GM23338 (cell line): ENCODE measurements at places on chromosomes 3 and 15. TPM values are rescaled to one million over a fixed set of nuclear protein-coding genes. Genes with fewer than 3 reads are reported as not detected.

- H3K4me3 ChIP-seq = no peak overlapping the region
- no peaks in the 10 kb centered on the region for H3K4me1 ChIP-seq
- H3K36me3 ChIP-seq = no peaks in the 10 kb centered on the region
Measured at GRCh38 chr3:130621824-130622223, 104.8 kb downstream of the COL6A6 start.

DNA sequence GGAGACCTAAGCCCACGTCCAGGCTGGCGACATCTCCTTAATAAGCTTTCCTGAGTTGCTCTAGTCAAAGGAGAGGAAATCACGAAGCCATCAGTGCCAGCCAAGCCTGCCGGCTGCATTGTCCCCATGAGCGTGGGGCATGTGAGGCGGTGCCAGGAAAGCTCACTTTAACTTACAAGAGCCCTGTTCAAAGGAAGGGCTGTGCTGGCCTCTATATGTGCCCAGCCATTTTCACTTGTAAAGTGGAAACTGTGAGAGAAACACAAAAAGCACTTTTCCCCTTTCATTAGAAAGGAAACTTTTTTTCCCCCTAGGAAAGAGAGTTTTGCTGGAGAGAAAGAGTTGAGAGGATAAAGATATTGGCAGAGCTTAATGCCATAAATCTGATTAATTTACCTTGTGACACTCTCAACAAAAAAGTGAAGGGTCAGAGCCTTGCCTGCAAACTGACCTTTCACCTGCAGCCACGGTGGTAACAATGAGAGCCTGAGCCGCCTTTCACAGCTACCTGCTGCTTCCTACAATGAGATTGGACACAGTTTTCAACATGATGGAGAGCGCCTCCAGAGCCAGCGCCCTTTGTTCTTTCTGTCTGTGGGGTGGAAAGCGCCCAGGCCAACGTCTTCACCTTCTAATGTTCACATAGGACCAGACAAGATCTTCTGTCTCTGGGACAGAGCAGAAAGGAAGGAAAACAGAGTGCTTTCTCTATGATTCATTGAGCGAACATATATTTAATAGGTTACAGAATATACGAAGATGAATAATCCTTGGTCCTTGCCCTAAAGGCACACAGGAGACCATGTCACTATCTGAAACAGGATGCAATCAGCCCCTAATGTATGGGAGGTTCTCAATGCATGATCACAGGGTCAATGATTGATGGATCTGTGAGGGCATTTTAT is 233.1 kb upstream of the HES1 start:
- peaks cover 6% of the 10 kb centered on the region; the same call in 1 of the 2 replicates for H3K36me3 ChIP-seq
- no peak overlapping the region for H3K4me3 ChIP-seq
- H3K4me1 ChIP-seq = peaks cover 13% of the 10 kb centered on the region

- no peaks in the 10 kb centered on the region for H3K27me3 ChIP-seq
- no peak overlapping the region for H3K27ac ChIP-seq
- no peaks in the 10 kb centered on the region for H3K36me3 ChIP-seq
- no peak overlapping the region for H3K4me3 ChIP-seq
- no peak for DNase-seq
- no peaks in the 10 kb centered on the region for H3K4me1 ChIP-seq
Measured at GRCh38 chr3:44363591-44363990, 25.0 kb downstream of the TCAIM start.

DNA sequence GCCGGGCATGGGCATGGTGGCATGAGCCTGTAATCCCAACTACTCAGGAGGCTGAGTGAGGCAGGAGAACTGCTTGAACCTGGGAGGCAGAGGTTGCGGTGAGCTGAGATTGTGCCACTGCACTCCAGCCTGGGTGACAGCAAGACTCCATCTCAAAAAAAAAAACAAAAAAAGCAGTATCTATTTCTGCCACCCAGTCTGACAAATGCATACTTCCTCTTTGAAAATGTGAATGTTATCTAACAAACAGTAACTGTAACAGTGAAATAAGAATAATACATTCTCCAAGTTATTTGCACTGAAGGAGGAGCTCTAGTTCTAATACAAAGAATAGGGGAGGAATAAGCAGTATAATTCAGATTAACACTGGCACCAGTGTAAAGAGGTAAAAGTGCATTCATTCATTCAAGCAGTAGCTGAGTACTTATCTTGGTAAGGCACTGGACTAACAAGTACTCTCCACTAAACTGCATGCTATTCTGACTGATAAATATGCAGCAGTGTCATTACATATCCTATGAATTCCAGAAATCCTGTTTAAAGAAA is 12.9 kb downstream of the VPS13C start:
- no peaks in the 10 kb centered on the region for H3K36me3 ChIP-seq
- DNase-seq = no peak
- no peak overlapping the region for H3K4me3 ChIP-seq
- H3K27ac ChIP-seq = no peak overlapping the region

DNA sequence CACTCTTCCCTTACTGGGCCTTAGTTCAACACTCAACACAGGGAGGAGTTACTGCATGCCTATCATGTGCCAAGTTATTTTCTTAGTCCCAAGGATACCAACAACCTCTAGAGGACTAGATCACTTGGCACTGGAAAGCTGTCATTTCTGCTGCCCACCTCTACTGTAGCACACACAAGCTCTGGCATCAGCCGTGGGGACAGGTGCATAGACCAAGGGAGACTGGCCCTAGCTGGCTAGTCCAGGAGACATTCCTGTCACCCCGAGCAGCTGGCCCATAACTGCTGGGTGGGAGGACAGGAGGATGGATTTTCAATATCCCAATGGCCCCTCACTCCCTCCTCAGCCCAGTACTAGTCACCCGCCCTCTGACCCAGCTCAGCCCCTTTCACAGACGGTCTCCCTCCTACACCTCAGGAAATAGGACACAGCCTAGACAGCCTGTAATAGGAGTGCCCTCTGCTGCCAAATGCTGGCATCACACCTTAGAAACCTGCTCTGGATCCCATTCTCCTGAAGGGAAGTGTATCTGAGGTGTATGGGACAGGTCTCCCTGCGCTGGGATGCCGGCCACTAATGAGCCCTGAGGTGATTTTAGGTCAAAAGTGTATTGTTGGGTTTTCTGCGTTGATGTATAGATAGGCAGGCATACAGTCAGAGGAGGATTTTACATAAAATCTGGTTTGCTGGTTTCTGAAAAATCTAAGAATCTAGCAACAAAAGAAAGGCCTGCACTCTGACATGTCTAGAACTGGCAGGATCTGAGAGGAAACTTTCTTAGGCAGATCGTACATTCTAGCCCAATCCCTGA is 3.4 kb upstream of the DZIP1L start:
- H3K27me3 ChIP-seq = no peaks in the 10 kb centered on the region
- H3K36me3 ChIP-seq = peaks cover 3% of the 10 kb centered on the region; the same call in 1 of the 2 replicates
- no peak overlapping the region for H3K4me3 ChIP-seq

GRCh38 chr3:179719048-179719734 is 66.4 kb downstream of the USP13 start:
- H3K36me3 ChIP-seq = no peaks in the 10 kb centered on the region; the same call in 1 of the 2 replicates
- H3K27ac ChIP-seq = 0 out of 2 replicates have a peak overlapping the region, but pooled peaks have one; percentile 28
- peak; percentile 36 for DNase-seq

DNA sequence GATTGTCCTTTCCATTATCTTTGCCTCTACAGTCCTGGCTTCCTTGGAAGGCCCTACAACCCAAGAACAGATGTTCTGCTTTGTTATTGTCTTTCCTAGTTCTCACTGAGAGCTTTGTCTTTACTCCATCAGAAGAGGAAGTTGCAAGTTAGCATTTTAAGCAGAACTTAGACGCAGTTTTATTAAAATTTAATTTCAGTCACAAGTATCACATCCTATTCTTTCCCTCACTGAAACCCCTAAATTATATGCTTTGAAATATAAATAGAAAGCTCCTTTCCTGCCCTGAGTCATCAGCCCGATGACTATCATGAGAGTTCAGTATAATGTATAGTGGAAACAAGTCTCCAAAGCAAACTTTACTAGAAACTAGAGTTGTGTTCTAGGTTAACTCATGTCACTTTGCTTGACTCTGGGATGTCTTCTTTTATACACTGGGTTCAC is 291.2 kb upstream of the RBMS3 start:
- H3K4me1 ChIP-seq = no peaks in the 10 kb centered on the region
- no peaks in the 10 kb centered on the region for H3K27me3 ChIP-seq

DNA sequence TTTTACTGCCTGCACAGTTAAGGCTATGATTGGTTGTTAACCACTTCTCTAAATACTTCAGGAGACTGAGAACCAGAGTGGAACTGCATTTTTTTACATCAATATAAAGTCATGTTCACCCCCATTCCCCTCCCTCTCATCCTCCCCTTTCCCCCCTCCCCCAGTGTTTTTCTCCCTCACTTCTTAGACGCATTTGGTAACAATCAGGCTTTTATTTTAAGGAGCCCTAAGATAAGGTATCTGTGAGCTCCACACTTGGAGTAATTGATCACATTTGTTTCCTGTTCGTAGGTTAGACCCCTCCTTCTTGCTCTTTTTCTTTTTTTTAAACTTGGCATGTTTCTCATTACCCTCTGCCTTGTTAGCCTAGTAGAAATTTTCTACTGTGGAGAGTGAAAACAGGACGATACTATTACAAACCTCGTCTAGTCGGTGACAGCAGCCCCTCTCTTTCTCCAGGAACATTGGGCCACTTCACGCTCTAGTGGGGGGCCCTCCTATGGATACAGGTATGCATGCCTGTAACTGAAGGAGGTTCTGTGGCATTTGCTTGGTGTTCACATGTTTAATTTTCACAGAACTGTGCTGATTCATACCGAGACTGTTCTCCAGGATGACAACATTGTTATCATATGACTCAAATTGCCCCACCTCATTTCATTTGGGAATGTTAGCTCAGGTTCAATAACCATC is 314.4 kb downstream of the MECOM start:
- no peak overlapping the region for H3K4me3 ChIP-seq
- no peaks in the 10 kb centered on the region for H3K36me3 ChIP-seq
- H3K4me1 ChIP-seq = peaks cover 38% of the 10 kb centered on the region
- H3K27ac ChIP-seq = no peak overlapping the region
- DNase-seq = no peak
- no peaks in the 10 kb centered on the region for H3K27me3 ChIP-seq

DNA sequence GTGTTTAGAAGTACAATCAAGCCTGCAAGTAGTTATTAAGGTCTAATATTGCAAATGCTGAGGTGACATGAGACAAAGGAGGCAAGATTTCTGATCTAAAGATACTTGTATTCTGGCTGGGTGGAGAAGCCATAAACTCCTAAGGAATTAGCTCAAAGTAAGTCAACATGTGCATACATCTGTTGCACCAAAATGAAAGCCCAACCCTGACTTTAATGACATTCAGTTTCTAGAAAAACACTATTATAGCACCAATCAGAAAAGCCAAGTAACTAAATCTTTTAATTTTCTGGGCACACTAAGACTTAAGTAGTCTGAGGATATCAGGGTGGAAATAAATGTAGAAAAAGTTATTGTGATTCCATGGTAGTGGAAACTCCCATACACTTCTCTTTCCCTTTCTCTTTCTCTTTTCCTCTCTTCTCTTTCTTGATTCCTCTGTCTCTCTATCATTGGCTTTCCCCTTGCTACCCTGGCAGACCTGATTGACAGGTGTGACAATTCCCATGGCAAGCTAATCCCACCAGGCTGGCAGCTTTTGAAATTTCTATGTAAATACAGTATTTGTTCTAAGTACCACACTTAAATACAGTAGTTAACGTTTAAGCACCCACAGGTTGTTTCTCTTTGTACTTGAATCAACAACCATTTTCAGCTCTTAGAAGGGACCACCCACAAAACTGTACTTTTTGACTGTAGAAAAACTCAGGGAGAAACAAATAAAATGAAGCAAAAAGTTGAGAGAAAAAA is 528.4 kb upstream of the SEMA6D start:
- H3K4me3 ChIP-seq = no peak overlapping the region
- peaks cover 47% of the 10 kb centered on the region for H3K4me1 ChIP-seq
- no peak overlapping the region for H3K27ac ChIP-seq
- no peaks in the 10 kb centered on the region for H3K36me3 ChIP-seq

GRCh38 chr3:64463981-64464380 is 223.8 kb downstream of the ADAMTS9 start:
- H3K4me3 ChIP-seq = no peak overlapping the region
- no peak for DNase-seq
- no peaks in the 10 kb centered on the region for H3K27me3 ChIP-seq
- no peaks in the 10 kb centered on the region; the same call in 1 of the 2 replicates for H3K4me1 ChIP-seq

DNA sequence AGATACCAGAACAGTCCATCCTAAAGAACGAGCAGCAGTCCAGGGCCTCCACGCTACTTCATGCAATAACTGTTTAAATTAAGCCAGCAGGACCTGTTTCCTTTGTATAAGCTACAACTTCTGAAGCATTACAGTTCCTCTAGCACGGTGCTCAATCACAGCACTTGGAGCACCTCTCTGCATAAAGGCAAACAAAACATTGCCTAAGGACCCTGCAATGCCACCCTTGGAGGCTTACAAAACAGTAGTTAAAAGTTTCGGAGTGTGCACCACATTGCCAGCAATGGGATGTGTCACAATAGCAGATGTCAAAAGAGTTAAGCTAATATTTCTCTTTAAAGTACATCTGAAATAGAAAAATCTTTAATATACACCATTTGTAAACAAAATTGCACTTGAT is 2.6 kb upstream of the VPS39 start:
- no peak overlapping the region for H3K27ac ChIP-seq
- peaks cover 16% of the 10 kb centered on the region; the same call in 1 of the 2 replicates for H3K36me3 ChIP-seq
- H3K4me1 ChIP-seq = peaks cover 5% of the 10 kb centered on the region; the same call in 1 of the 2 replicates

- H3K4me1 ChIP-seq = peaks cover 23% of the 10 kb centered on the region
- no peak for DNase-seq
- H3K4me3 ChIP-seq = no peak overlapping the region
- no peak overlapping the region for H3K27ac ChIP-seq
- H3K36me3 ChIP-seq = no peaks in the 10 kb centered on the region
Measured at GRCh38 chr15:35043373-35044095, 41.6 kb downstream of the NANOGP8 start.

DNA sequence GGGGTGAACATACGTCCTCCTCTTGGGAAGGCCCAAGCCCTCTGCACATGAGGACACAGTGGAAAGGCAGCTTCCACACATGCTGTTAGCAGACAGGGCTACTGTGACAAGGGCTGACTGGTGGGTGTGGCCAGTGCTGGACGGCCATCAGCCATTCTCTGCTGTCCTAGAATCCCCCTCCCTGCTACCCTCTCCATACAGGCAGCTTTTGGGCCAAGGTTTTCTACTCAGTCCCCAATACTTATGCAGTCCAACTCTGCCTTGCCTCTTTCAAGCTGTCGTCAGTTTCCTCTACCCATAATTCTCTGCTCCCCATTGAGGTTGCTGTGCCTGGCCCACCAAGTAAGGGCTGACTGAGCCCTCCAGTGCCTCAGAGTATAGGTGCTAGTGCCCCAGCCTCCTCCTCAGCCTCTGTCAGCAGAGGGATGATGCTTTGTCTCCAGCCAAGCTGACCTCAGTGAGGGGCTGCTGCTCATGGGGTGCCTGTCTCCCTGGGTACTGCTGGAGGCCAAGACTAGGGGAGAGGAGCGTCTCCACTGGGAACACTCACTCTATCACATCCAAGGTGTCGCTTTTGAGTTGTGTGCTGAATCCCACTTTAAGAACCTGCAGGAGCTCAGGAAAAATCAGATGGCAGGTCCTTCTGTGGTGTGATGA is 2.8 kb downstream of the LOXL1 start:
- H3K36me3 ChIP-seq = no peaks in the 10 kb centered on the region
- H3K27me3 ChIP-seq = peaks cover 15% of the 10 kb centered on the region; the same call in 1 of the 2 replicates
- peaks cover 23% of the 10 kb centered on the region for H3K4me1 ChIP-seq
- H3K27ac ChIP-seq = no peak overlapping the region
- DNase-seq = no peak

The NR2F2 gene
- total RNA-seq = not detected in 2 replicates

The TMEM212 gene
- total RNA-seq = not detected in 2 replicates

The GRM2 gene
- 5.1 and 5.2 TPM in 2 replicates for total RNA-seq

The C2CD4A gene
- 0.07 and 0.19 TPM in 2 replicates for total RNA-seq

The GOLGA8N gene
- total RNA-seq = 0.50 and 14.8 TPM in 2 replicates
